ENCODE measurements at places on chromosomes 1 and 21. TPM values are rescaled to one million over a fixed set of nuclear protein-coding genes. Genes with fewer than 3 reads are reported as not detected.
A peak's percentile ranks its signal among the peaks of the same experiment; 100 is the strongest.

The ZNF436 gene
- 5.5 TPM for total RNA-seq

DNA sequence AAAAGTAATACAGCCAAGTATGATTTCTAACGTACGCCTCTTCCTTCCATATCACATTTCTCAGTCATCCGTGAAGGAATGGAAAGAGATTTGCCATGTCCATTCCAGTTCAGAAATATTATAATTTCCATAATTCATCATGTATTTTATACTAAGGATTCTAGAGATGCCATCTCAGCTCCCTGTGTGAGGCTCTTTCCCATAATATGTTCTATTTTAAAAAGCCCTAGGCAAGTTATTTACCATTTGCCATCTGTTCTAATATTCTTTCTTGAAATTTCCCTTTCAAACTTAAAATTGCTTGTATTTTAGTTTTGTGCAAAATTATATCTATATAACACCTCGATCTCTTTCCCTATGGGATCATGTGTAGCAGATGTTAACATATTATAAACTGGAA lies 106.7 kb downstream of the FMN2 start:
- no peak for DNase-seq

The COL18A1 gene
- 3.7 TPM for total RNA-seq

DNA sequence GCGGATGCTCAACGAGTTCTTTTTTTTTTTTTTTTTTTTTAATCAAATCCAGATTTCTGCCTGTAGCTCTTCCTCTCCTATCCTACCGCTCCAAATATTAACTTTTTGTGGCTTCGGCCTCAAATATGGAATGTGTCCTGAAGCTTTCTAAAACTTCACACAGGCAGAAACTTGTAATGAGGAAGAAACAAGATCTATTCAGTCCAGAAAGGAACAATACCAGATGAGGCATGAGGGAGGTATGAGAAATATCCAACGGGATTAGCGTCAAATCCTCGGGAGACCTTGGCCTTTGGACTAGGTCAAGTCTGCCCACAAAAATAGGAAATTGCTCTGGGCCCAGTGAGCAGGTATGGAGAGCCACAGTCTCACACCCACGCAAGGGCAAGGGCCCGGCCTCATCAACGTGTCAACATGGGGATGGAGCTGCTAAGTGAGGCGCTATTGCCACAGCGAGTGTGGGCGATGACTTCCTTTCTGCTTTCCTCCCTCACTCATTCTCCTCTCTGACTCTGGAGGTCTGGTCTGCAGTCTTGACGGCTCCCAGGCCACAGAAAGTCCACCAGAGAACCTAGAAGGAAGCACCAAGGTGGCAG lies 66.6 kb downstream of the BCAR3 start:
- DNase-seq, result no peak

- DNase-seq, result no peak
These were observed 1592.9 kb downstream of the MRPL39 start for GRCh38 chr21:24014381-24014780.

The HSPB7 gene
- not detected for total RNA-seq

DNA sequence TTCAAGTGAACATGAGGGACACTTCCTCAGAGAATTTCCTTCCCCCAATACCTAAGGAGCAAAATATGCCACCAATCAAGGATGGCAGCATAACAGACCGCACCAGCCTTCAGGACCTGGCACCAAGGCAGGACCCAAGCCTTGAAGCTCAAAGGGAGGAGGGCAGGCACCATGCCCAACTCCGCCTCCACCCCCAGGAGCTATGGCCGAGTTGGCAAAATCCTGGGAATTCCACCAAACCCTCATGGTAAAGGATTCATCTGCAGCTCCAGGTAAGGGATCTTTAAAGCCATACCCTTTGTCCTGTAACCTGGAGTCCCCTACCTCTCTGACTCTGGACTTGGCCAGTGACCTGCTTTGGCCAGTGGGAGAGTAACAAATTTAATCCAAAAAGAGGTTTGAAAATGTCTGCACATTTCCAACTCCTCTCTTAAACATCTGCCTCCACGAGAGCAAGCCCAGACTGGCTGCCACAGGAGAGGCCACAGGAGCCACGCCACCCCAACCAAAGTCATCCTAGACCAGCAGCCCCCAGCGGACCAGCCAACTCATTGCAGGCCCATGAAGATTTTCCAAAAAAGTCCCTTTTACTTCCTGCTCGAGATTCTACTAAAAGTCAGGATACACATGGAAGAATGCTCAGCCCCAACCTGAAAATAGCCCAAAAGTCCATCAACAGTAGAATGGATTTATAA lies 41.9 kb downstream of the NPHP4 start:
- DNase-seq, result no peak

GRCh38 chr1:18907917-18908845 lies 5.8 kb upstream of the ALDH4A1 start:
- DNase-seq, result no peak

The RXRG gene
- total RNA-seq, result not detected

- DNase-seq, result no peak
These were observed 2.1 kb upstream of the WASF2 start for GRCh38 chr1:27491748-27492700.

The C1orf185 gene
- total RNA-seq, result not detected

GRCh38 chr1:158330391-158331105 lies 783 bp downstream of the CD1B start:
- no peak for DNase-seq

- no peak for DNase-seq
These were observed 178.6 kb downstream of the TGFBR3 start for GRCh38 chr1:91707114-91707889.

- no peak for DNase-seq
These were observed 53.1 kb upstream of the CYP2J2 start for GRCh38 chr1:59979666-59980065.

- DNase-seq, result no peak
These were observed 56.5 kb downstream of the CDC7 start for GRCh38 chr1:91557039-91557690.

DNA sequence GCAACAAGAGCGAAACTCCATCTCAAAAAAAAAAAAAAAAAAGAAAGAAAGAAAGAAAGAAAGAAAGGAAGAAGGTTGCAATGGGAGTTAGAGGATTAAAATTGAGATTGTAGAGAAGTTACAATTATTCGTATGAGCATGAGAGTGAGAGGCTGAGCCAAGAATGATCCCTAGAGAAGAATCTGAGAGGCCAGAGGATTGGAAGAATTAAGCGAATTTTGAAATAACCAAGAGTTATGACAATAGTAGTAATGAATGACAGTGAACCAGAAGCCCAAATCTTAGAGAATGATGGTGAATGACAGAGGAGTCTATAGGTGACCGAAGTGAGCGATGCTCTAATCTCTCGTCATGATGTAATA lies 369 bp upstream of the ZYG11B start:
- DNase-seq, result no peak

DNA sequence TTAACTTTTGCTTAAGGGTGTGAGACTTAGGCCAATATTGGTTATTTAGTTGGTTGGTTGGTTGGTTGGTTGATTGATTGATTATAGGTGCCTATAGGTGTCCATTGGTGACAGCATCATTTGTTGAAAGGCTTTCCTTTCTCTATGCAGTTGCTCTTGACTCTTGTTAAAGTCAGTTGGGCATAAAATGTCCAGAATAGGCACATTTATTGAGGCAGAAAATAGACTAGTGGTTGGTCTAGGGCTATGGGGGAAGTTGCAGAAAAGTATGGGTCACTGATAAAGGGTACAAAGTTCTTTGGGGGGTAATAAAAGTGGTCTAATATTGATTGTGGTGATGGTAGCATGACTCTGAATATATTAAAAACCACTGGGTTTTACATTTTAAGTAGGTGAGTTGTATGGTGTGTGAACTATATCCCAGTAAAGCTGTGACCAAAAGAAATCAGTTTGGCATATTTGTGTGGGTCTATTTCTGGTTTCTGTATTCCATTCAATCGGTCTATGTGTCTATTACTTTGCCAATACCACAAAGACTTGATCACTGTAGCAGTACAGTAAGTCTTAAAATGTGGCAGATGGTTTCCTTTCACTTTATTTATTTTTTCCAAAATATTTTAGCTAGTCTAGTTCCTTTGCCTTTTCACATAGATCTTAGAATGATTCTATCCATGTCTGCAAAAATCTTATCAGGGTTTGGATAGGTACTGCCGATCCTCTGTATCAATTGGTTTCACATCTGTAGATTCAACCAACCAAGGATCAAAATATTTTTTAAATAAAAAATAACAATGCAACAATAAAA lies 63.0 kb downstream of the ATP1A1 start:
- DNase-seq, result no peak

DNA sequence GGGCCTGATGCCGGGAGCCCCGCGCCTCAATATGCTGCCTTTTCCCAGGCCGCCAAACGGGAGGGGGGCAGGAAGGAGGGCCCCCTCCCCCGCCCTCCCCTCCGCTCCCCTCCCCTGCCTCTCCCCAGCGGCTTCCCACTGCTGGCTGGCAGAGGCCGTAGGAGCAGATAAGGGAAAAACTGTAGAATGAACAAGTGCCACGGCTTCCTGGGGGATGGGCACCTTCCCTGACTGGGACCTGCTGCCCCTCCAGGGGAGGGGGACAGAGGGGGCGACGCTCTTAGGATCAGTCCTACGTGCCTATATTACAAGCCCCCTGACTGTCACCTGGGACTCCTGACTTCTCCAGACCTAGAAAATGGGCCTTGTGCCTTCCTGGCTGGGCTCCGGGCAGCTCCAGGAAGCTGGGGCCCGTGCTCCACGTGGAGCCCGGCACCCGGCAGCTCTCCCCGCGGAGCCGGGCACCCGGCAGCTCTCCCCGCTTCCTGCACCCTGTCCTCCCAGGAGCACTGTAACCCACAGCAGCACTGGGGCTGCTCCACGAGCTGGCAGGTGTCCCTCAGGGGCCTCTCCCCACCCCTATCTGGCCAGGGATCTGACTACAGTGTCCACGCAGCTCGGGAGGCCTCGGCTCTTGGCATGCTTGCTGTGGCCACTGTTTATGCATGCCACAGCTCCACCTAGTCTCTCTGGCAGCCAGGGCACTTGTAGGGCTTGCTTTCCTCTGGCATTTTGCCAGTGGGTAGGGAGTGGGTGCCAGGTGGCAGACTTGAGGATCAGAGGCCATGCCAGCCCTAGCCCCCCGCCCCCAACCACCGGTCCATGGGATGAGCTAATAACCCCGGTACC lies 674 bp upstream of the HES5 start:
- DNase-seq, result no peak

The MTFR1L gene
- 27.2 TPM for total RNA-seq

DNA sequence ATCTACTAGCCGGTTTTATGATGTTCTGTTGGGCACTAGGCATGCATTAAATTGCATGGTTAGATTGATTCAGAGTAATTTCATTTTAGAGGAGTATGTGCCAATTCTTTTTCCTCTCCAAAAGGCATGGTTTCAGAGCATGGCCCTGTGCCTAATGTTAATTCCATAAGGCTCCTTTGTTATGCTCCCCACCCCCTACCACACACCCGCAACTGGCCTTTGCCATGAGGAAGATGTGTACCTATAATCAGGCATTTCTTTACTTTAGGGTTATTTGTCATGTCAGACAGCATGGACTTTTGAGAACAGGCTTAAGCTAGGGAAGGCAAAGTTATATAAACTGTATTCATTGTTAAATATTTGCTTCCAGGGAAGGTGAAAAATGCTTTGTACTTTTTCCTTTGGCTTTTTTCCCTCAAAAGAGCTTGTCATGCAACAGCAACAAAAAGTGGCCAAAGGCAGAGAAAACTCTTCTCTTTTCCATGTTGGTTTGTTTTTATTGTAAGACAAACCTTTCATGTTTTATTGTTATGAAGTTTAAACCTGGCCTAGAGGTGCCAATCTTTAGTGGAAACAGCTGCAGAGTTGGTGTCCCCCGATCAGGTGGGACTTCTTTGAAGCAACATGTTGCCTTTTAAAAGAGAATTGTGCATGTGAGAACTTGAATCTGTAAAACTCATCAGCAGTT lies 24.3 kb upstream of the NBL1 start:
- DNase-seq, result no peak

GRCh38 chr1:66349242-66349641 lies 184.7 kb upstream of the SGIP1 start:
- DNase-seq, result no peak

GRCh38 chr1:21659099-21659923 lies 9.8 kb downstream of the RAP1GAP start:
- peak; percentile 54 for DNase-seq

- no peak for DNase-seq
These were observed 106.9 kb upstream of the PTGFR start for GRCh38 chr1:78383923-78384322.

- DNase-seq, result peak; percentile 76
These were observed 1.6 kb upstream of the ENO1 start for GRCh38 chr1:8879922-8880676.

The LCE2C gene
- not detected for total RNA-seq

- DNase-seq, result no peak
These were observed 20.6 kb downstream of the PADI2 start for GRCh38 chr1:17098446-17099317.

GRCh38 chr1:151710187-151710840 lies 6.3 kb downstream of the CELF3 start:
- DNase-seq, result no peak

The GPR37L1 gene
- total RNA-seq, result not detected

The POLR3GL gene
- 28.7 TPM for total RNA-seq

GRCh38 chr1:245059806-245060424 lies 94.9 kb upstream of the KIF26B start:
- no peak for DNase-seq

Data from NCI-H460 (cell line).